Smooth muscle cell of the coronary artery (primary cell): ENCODE measurements at places on chromosomes 3 and 15. TPM values are rescaled to one million over a fixed set of nuclear protein-coding genes. Genes with fewer than 3 reads are reported as not detected.

The CCR8 gene
- total RNA-seq = not detected in 2 replicates

The GNAT1 gene
- total RNA-seq = not detected in 2 replicates

The TKT gene
- 324 and 439 TPM in 2 replicates for total RNA-seq

The DPPA4 gene
- not detected in 2 replicates for total RNA-seq

The BTBD1 gene
- 42.9 and 72.3 TPM in 2 replicates for total RNA-seq

The UROC1 gene
- not detected in 2 replicates for total RNA-seq

The AMT gene
- total RNA-seq = 0.60 and 2.0 TPM in 2 replicates

The TMC3 gene
- 13.7 TPM in 1 of 2 replicates, not detected in the other for total RNA-seq

The STRIT1 gene
- not detected in 2 replicates for total RNA-seq

The EPHB1 gene
- 0.45 and 0.59 TPM in 2 replicates for total RNA-seq

The SLC9C1 gene
- total RNA-seq = 0.70 and 0.75 TPM in 2 replicates

The TRIM71 gene
- total RNA-seq = not detected in 2 replicates

The ATP10A gene
- total RNA-seq = 4.4 and 5.5 TPM in 2 replicates

The HMCES gene
- total RNA-seq = 9.8 and 19.8 TPM in 2 replicates

The CX3CR1 gene
- total RNA-seq = under 0.01 TPM in 1 of 2 replicates, not detected in the other

The RAD51 gene
- total RNA-seq = 0.70 and 3.2 TPM in 2 replicates

The RARRES1 gene
- 2.9 and 9.0 TPM in 2 replicates for total RNA-seq

The STAB1 gene
- 0.15 and 3.4 TPM in 2 replicates for total RNA-seq

The AHSG gene
- not detected in 2 replicates for total RNA-seq

The ZNF860 gene
- total RNA-seq = under 0.01 and 0.38 TPM in 2 replicates

The SLC12A8 gene
- 4.9 and 8.4 TPM in 2 replicates for total RNA-seq

The GOLGA6B gene
- total RNA-seq = not detected in 2 replicates

The UPK1B gene
- not detected in 2 replicates for total RNA-seq

The ZNF774 gene
- total RNA-seq = 1.1 and 1.7 TPM in 2 replicates

The PLSCR5 gene
- total RNA-seq = not detected in 2 replicates

The POC1A gene
- total RNA-seq = 2.3 and 6.0 TPM in 2 replicates

The PCSK6 gene
- 3.4 and 11.7 TPM in 2 replicates for total RNA-seq

The DPPA2 gene
- not detected in 2 replicates for total RNA-seq

The CIB2 gene
- 1.4 and 3.2 TPM in 2 replicates for total RNA-seq

The GATA2 gene
- 0.12 and 2.9 TPM in 2 replicates for total RNA-seq

The FOXL2NB gene
- under 0.01 and 4.2 TPM in 2 replicates for total RNA-seq

The SLC28A2 gene
- total RNA-seq = not detected in 2 replicates

The GOLGA8S gene
- under 0.01 TPM in 1 of 2 replicates, not detected in the other for total RNA-seq

The CACNA2D2 gene
- under 0.01 TPM in 1 of 2 replicates, not detected in the other for total RNA-seq

The XCR1 gene
- total RNA-seq = 0.23 TPM in 1 of 2 replicates, not detected in the other

The MUC20 gene
- total RNA-seq = 0.30 TPM in 1 of 2 replicates, not detected in the other

The C3orf22 gene
- total RNA-seq = not detected in 2 replicates

The ADIPOQ gene
- total RNA-seq = not detected in 2 replicates

The NMNAT3 gene
- total RNA-seq = 0.23 and 2.5 TPM in 2 replicates

The HERC2 gene
- 35.2 and 45.7 TPM in 2 replicates for total RNA-seq

The CCR9 gene
- not detected in 2 replicates for total RNA-seq

The SNURF gene
- 141 and 386 TPM in 2 replicates for total RNA-seq

The DLEC1 gene
- under 0.01 TPM in 2 replicates for total RNA-seq

The CADM2 gene
- total RNA-seq = not detected in 2 replicates

The FOXB1 gene
- not detected in 2 replicates for total RNA-seq

The RARB gene
- 0.23 and 32.2 TPM in 2 replicates for total RNA-seq

The CCR2 gene
- under 0.01 TPM in 1 of 2 replicates, not detected in the other for total RNA-seq

The ITIH1 gene
- total RNA-seq = 0.59 TPM in 1 of 2 replicates, not detected in the other

The GPR171 gene
- not detected in 2 replicates for total RNA-seq

The PBRM1 gene
- total RNA-seq = 37.8 and 46.1 TPM in 2 replicates

The DNAJA4 gene
- total RNA-seq = 0.75 and 3.2 TPM in 2 replicates

The PLIN1 gene
- under 0.01 and 0.15 TPM in 2 replicates for total RNA-seq

The SLCO2A1 gene
- total RNA-seq = under 0.01 TPM in 1 of 2 replicates, not detected in the other

The RBMS3 gene
- 44.9 and 77.3 TPM in 2 replicates for total RNA-seq

The HES1 gene
- total RNA-seq = 0.70 and 24.2 TPM in 2 replicates

The CNTN6 gene
- total RNA-seq = under 0.01 TPM in 1 of 2 replicates, not detected in the other

The AGBL1 gene
- total RNA-seq = not detected in 2 replicates
